CD4-positive, alpha-beta T cell treated with Interleukin-17A for 4 hours (primary cell): ENCODE measurements at places on chromosomes 13 and 19.

DNA sequence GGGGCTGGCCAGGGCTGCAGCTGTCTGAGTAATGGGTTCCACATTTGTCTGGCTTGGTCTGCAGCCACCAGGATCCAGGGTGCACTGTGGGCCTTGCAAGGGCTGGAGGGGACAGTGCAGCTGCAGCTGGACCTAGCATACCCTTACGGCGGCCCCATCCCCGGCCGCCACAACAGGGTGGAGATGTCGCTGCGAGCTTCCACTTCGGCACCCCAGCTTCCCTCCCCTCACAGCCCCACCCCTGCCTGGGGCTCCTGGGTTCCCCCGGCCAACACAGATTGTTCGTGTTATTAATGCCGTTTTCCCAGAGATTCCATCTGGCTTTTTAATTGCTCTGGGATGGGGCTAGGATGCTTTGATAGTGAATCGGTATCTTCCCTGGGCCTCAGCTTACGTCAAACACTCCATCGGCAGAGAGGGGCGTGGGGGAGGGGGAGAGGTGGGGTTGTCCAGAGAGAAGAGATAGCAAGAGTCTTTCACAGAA is 5.8 kb downstream of the CEBPA start:
- no peak for DNase-seq

DNA sequence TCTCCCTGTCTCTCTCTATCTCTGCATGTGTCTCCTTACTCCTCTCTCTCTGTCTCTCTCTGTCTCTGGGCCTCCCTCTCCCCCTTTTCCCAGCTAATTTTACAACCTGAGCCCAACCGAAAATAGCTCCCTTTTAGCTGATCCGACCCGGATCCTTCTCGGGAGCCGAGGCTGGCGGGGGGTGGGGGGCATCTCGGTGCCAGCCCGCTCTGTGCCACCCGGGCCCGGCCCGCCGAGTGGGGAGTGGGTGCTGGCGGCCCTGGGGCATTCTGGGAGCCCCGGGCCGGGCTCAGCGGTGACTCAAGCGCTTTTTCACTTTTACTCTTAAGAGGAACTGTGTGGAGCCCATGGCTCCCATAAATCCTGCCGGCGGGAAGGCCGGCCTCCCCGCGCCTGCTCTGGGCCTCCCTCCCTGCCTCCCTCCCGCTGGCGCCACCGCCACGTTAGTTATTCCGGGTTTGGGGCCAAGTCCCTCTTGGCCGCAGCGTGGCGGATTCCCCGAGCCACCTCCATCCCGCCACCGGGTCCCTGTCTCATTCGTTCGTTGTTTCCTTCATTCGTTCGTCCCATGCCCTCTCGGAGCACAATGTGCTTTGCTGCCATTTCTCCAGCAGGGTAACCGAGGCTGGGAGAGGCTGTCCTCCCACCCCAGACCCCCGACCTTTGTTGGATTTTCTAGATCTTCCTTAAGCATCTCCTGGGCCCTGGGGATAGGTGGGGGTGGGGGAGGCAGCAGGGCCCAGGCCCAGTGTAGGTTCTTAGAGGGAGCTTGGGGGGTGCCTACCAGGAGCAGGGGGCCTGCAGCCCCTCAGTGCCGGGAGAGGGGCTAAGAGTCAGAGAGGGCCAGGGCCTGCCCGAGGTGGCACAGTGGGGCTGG is 3.2 kb downstream of the NFIC start:
- DNase-seq: no peak

DNA sequence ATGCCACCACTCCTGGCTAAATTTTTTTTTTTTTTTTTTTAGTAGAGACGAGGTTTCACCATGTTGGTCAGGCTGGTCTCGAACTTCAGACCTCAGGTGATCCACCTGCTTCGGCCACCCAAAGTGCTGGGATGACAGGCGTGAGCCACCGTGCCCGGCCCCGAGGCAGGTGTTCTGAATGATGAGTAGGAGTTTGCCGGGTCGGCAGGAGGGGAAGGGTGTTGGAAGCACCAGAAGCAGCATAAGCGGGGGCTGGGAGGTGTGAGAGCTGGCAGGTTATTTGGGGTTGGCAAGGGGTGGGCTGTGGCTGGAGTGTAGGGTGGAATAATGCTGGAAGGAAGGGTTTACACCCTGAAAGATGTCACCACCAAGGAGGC is 1.8 kb downstream of the SPPL2B start:
- DNase-seq: no peak

DNA sequence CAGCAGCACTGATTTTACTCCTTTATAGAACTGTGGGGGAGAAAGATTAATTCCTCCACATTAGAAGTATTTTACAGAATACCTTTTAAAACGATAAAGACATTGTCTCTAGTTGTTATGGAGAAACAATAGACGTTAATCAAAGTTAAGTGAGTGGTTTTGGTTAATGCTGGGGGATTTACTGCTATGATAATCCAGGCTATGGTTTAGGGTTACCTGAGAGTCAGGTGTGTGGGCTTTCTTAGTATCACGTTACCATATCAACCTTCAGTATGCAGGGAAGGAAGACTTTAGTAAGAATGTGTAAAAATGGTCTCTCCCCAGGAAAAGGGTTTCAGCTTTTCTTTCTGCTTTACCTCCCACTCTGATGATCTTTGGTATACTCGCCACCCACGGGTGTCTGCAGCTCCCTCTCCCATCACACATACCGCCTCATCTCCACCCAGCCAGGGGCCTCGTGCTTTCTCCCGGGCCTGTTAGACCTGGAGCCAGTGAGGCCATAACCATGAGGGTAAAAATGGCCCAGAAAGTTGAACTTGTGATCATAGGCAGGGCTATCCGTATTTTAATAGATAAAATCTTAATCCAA is 45.6 kb upstream of the WDFY2 start:
- DNase-seq: no peak

GRCh38 chr13:39783051-39783450 is 127.6 kb downstream of the COG6 start:
- no peak for DNase-seq

- DNase-seq: no peak
These were observed 10.3 kb downstream of the DDA1 start for GRCh38 chr19:17319473-17320238.

GRCh38 chr19:48364598-48365348 is 606 bp downstream of the SYNGR4 start:
- no peak for DNase-seq

- DNase-seq: no peak
These were observed 7.3 kb downstream of the APC2 start for GRCh38 chr19:1457031-1457739.

DNA sequence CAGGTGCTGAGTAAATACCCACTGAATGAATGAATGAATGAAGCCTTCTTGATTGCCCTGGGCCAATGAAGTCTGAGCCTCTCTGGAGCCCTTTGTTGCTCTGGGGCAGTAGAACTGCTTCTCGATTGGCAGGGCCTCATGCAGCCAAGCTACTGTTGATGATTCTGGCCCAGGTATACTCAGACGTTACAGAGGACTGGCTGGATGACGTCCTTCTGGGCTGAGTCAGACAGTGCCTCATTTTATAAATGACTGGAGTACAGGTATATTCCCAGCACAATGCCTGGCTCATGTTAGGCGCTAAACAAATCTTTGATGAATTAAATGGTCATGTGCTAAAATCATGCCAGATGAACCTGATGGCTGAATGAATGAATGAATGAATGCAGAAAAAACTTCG is 243.8 kb upstream of the MAB21L1 start:
- DNase-seq: no peak

- DNase-seq: no peak
These were observed 4.4 kb downstream of the HAS1 start for GRCh38 chr19:51719251-51719988.

- no peak for DNase-seq
These were observed 213.3 kb downstream of the MZT1 start for GRCh38 chr13:72514146-72514545.

GRCh38 chr19:39166571-39167391 is 30.0 kb upstream of the NCCRP1 start:
- DNase-seq: no peak

DNA sequence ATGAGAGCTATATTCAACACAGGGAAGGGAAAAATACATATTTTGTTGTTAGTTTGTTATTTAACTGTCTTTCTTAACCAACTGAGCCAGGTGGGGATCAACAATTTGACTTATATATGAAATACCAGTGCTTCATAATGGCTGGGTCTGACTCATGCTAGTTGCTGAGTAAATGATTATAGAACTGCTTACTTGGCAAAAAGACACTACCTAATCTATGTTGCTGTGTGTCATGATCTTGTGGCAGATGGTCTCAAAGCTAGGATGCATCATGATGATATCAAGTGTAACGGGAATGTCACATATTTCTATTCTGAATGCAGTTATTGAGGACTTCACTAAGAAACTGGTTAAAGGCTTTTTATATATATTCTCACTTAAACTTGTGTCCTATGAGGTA is 727.4 kb upstream of the SLITRK1 start:
- DNase-seq: no peak

GRCh38 chr13:65530688-65531087 is 1699.4 kb downstream of the PCDH9 start:
- DNase-seq: no peak

GRCh38 chr13:74895042-74895796 is 586.8 kb downstream of the TBC1D4 start:
- no peak for DNase-seq

DNA sequence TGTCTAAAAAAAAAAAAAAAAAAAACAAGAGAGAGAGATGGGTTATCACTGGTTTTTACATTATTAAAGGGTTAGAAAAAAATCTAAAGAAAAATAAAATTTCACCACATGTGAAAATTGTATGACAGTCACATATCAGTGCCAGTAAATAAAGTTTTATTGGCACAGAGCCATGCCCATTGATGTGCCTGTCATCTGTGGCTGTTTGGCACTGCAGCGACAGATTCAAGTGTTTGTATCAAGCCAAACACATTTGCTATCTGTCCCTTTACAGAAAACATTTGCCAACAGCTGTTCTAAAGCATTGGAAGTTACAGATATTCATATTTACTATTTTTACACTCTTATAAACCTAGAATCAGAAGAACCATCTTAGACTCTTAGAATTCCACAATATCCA is 16.3 kb downstream of the FCHO1 start:
- no peak for DNase-seq

DNA sequence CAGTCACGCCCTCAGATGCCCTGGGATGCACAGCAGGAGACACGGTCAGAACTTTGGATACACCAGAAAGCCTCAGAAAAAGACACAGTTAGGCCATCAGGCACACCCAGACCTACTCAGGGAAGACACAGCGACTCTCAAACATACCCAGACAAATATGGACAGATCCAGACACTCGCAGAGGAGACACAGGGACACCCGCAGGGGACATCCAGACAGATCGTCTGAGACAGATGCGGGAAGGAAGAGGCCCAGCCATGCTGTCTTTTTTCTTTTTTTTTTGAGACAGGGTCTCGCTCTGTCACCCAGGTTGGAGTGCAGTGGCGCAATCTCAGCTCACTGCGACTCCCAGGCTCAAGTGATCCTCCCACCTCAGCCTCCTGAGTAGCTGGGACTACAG is 4.8 kb downstream of the DPF1 start:
- no peak for DNase-seq
